ENCODE measurements at places on chromosomes 13 and 19. TPM values are rescaled to one million over a fixed set of nuclear protein-coding genes. Genes with fewer than 3 reads are reported as not detected.

The CEACAM4 gene
- polyA plus RNA-seq, result 0.46 TPM

The MIR17HG gene
- 0.22 TPM for polyA plus RNA-seq

The ZNF444 gene
- 15.9 TPM for polyA plus RNA-seq

The UQCR11 gene
- polyA plus RNA-seq, result 329 TPM

The TBXA2R gene
- 2.2 TPM for polyA plus RNA-seq

The SLC7A9 gene
- not detected for polyA plus RNA-seq

The ADAMTS10 gene
- 14.7 TPM for polyA plus RNA-seq

The MYO1F gene
- polyA plus RNA-seq, result 4.2 TPM

The SIAH3 gene
- not detected for polyA plus RNA-seq

The LHFPL6 gene
- polyA plus RNA-seq, result 40.7 TPM

The CRLF1 gene
- polyA plus RNA-seq, result 50.2 TPM

The SIGLECL1 gene
- polyA plus RNA-seq, result not detected

The KLK7 gene
- polyA plus RNA-seq, result not detected

The TSKS gene
- polyA plus RNA-seq, result 0.49 TPM

The MEIOSIN gene
- polyA plus RNA-seq, result not detected

The ZNF69 gene
- 4.3 TPM for polyA plus RNA-seq

The SELENOW gene
- 647 TPM for polyA plus RNA-seq

The CD37 gene
- 3.3 TPM for polyA plus RNA-seq

The ING1 gene
- polyA plus RNA-seq, result 18.0 TPM

Measured in heart left ventricle (tissue), 16 donors.